B cell (primary cell): ENCODE measurements at places on chromosomes 7 and 10. TPM values are rescaled to one million over a fixed set of nuclear protein-coding genes. Genes with fewer than 3 reads are reported as not detected.

DNA sequence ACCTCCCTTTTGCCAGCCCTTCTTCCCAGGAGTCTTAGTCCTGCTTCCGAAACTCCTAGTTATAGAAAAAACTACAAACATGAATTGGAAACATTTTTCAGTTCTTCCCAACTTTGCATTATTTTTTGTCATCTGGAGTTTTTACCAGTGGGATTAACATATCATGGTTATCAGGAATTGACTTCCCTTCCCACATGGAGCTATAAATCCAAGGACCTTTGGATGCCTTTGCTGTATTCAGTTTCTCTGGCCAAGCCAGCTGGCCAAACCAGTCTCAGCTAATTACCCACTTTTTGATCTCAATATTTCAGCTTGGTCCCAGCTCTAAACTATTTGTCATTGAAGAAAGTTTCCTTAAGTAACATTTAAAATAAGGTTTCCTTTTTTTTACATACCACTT lies 570.6 kb downstream of the SORCS1 start:
- H3K4me1 ChIP-seq = no peaks in the 10 kb centered on the region
- no peaks in the 10 kb centered on the region for H3K36me3 ChIP-seq
- H3K4me3 ChIP-seq = no peak overlapping the region
- H3K27ac ChIP-seq = no peak overlapping the region

DNA sequence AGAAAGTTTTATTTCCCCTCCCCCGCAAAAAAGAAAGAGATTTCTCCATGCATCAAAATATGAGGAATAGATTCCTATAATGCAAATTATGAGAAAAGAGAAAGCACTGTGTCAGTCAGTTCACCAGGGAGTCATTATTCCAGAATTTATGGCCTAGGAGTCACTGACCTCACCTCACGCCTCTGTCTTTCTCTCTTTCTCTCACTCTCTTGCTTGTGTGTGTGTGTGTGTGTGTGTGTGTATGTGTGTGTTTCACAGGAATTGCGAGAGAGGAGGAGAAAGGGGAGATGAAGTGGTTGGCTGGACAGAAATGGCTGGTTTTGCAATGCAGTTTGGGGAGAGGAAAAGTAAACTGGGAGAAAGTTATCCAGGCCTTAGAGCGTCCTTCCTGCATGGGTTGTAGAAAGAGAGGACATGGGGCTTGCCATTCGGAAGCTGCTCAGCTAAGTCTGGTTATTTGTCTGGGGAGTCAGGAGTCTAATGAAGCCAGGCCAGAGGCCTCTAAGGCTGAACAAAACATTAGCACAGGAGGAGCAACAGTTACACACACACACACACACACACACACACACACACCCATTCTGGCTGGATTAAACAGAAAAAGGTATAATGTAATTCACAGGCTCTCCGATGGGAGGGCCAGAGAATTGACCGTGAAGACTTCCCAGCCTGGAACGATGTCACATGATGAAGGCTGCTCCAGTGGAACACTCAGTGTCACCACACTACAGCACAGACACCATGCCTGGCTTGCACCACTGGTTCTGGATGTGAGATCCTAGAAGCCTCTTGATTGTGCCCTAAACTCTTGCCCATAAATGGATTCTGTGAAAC lies 12.8 kb upstream of the FFAR4 start:
- DNase-seq = no peak
- H3K27me3 ChIP-seq = peaks cover 3% of the 10 kb centered on the region
- H3K4me3 ChIP-seq = no peak overlapping the region
- no peak overlapping the region for H3K27ac ChIP-seq
- no peaks in the 10 kb centered on the region for H3K36me3 ChIP-seq

- H3K4me1 ChIP-seq = no peaks in the 10 kb centered on the region
- no peaks in the 10 kb centered on the region for H3K36me3 ChIP-seq
- no peak for DNase-seq
- H3K27ac ChIP-seq = no peak overlapping the region
- no peak overlapping the region for H3K4me3 ChIP-seq
These were observed 792.9 kb upstream of the GHITM start for GRCh38 chr10:83346266-83346910.

- no peak for DNase-seq
- H3K27me3 ChIP-seq = peaks cover 3% of the 10 kb centered on the region
- H3K36me3 ChIP-seq = no peaks in the 10 kb centered on the region
- no peak overlapping the region for H3K27ac ChIP-seq
These were observed 113.3 kb downstream of the EBF3 start for GRCh38 chr10:129850790-129851189.

DNA sequence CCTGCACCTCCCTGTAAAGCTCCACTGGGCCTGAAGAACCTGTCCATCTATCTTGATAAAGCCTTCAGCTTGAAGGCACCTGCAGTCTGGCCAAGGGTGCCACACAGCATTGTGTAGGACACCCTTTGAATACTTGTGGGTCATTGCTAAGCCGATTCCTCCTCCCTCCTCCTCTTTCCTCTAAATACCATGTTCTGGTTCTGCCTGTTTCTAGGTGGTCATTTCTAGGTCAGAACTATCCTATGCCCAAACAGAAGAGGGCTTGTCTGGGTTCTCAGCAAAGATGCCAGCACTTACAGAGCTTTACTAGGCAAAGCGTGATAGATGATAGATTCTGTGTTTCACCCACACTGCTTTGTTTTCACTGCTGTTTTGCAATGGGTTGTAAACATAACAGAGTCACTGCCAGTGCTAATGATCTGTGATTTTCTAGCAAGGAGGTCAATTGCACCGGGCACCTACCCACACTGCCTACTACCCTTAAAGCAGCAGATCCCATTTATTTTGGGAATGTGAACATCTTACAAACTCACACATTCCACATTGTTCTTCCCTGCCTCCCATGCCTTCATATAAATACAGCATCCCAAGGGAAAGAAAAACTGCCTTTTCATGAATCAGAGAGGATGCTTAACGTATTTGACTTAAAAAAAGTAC lies 279.1 kb upstream of the PITRM1 start:
- no peak overlapping the region for H3K4me3 ChIP-seq
- H3K27me3 ChIP-seq = no peaks in the 10 kb centered on the region
- no peaks in the 10 kb centered on the region for H3K36me3 ChIP-seq
- H3K27ac ChIP-seq = no peak overlapping the region
- DNase-seq = no peak
- H3K4me1 ChIP-seq = peaks cover 14% of the 10 kb centered on the region

- no peak overlapping the region for H3K27ac ChIP-seq
- H3K4me3 ChIP-seq = no peak overlapping the region
- peaks cover 3% of the 10 kb centered on the region for H3K36me3 ChIP-seq
- H3K27me3 ChIP-seq = no peaks in the 10 kb centered on the region
- DNase-seq = no peak
- H3K4me1 ChIP-seq = no peaks in the 10 kb centered on the region
These were observed 113.9 kb downstream of the CYTH3 start for GRCh38 chr7:6158424-6159096.

GRCh38 chr10:67297637-67298181 lies 371.9 kb downstream of the LRRTM3 start:
- no peaks in the 10 kb centered on the region for H3K36me3 ChIP-seq
- H3K27me3 ChIP-seq = no peaks in the 10 kb centered on the region
- H3K4me3 ChIP-seq = no peak overlapping the region
- no peaks in the 10 kb centered on the region for H3K4me1 ChIP-seq

DNA sequence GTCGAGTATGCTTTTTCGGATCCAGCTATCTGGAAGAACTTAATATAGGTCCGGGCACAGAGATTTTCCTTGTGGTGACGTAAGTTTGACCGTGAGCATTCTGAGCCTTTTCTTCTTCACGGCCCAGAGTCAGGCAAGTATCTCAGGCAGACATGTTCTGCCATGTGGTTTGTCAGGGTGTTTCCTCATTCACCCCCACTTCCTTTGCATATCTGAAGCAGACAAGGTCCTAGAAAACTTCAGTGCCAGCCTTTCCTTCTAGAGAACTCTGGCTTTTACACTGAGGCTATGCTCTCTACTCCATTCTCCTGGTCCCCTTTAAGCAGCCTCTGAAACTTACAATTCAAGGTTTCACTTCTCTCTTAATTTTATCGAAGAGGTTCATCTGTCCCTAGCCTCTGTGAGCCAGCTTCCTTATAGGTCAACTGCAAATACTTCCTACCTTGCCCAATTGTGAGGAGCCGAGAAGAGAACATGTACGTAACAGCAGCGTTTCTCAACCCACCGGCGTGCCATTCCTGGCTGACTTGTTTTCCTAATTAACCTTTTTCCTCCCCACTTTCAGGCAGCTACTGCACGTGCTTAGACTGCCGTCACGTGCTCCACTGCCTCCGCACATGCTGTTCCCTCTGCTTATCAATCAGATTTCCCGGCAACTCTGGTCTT lies 47.3 kb downstream of the CDCA7L start:
- peak overlapping the region; percentile 78 for H3K27ac ChIP-seq
- peak overlapping the region; percentile 39 for H3K4me3 ChIP-seq
- no peaks in the 10 kb centered on the region for H3K27me3 ChIP-seq

- H3K27ac ChIP-seq = no peak overlapping the region
- H3K4me1 ChIP-seq = no peaks in the 10 kb centered on the region
- H3K4me3 ChIP-seq = no peak overlapping the region
- H3K36me3 ChIP-seq = no peaks in the 10 kb centered on the region
- no peak for DNase-seq
These were observed 10.2 kb downstream of the TSPAN15 start for GRCh38 chr10:69461243-69462025.

- no peaks in the 10 kb centered on the region for H3K36me3 ChIP-seq
- H3K4me3 ChIP-seq = no peak overlapping the region
- H3K27ac ChIP-seq = no peak overlapping the region
- H3K4me1 ChIP-seq = peaks cover 6% of the 10 kb centered on the region
These were observed 159.5 kb downstream of the CPEB3 start for GRCh38 chr10:92131275-92131820.

- H3K27ac ChIP-seq = no peak overlapping the region
- no peaks in the 10 kb centered on the region for H3K27me3 ChIP-seq
- no peaks in the 10 kb centered on the region for H3K4me1 ChIP-seq
These were observed 60.5 kb downstream of the BICC1 start for GRCh38 chr10:58573144-58573543.

DNA sequence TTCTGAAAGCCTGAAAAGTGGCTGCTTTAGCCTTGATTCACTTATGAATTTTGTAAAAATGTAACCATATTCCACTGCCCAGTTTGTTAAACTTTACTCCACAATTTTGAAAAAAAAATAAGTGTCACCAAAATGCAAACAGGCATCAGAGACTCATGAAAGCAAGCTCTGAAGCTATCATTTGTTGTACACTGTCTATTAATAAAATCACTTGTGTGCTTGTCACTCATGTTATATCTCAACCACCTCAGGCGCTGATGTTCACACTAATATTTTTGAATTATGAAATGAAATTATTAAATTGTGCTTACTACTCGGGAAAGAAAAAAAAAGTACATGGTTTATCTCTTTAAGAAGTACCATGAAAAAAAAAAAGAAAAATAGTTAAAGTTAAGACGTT lies 34.5 kb upstream of the DKK1 start:
- H3K4me3 ChIP-seq = no peak overlapping the region
- no peak overlapping the region for H3K27ac ChIP-seq
- H3K27me3 ChIP-seq = no peaks in the 10 kb centered on the region
- no peaks in the 10 kb centered on the region for H3K36me3 ChIP-seq
- no peak for DNase-seq
- H3K4me1 ChIP-seq = peaks cover 4% of the 10 kb centered on the region

GRCh38 chr10:132163278-132163765 lies 23.4 kb upstream of the DPYSL4 start:
- DNase-seq = peak; percentile 28
- peaks cover 3% of the 10 kb centered on the region for H3K27me3 ChIP-seq
- no peaks in the 10 kb centered on the region for H3K36me3 ChIP-seq
- H3K4me1 ChIP-seq = peaks cover 8% of the 10 kb centered on the region
- H3K27ac ChIP-seq = no peak overlapping the region

GRCh38 chr7:129144095-129144833 lies at the start of gene TSPAN33:
Gene TSPAN33 (plus strand): TSS chr7:129144707. CDS start chr7:129144981, 274 bp downstream.
- peak within 1 kb of the TSS; percentile 93 for H3K4me3 ChIP-seq
- peak; percentile 78 for DNase-seq
- H3K4me1 ChIP-seq = peaks cover 44% of the 10 kb centered on the region
- H3K27ac ChIP-seq = peak within 1 kb of the TSS; percentile 97

- H3K27ac ChIP-seq = peak overlapping the region; percentile 97
- peak overlapping the region; percentile 65 for H3K4me3 ChIP-seq
- DNase-seq = no peak
These were observed 92.6 kb downstream of the SPAG6 start for GRCh38 chr10:22437620-22438588.

DNA sequence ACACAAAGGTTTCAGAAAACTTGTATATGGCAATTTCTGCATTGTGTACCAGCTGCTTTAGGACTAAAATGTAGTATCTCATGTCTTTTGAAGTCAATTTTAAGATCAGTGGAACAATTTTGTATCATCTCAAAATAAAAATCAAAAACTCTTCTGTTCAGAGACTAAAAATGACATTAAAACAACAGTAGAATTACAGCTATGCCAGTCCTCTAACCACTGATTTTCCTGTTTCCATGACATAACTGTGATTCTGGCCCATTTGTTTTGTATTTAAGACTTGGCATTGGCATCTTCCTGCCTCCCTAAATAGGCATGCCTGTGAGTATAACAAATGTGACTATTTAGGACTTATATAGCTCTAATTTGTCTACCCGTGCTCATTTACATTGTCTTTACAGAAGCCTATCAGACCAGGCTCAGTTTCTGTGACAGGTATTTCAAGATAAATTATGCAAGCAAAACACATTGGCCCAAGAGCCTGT lies 29.1 kb upstream of the VPS41 start:
- no peaks in the 10 kb centered on the region for H3K27me3 ChIP-seq
- no peaks in the 10 kb centered on the region for H3K36me3 ChIP-seq
- no peak overlapping the region for H3K27ac ChIP-seq

GRCh38 chr10:10845185-10845584 lies 172.5 kb upstream of the CELF2 start:
- no peak for DNase-seq
- H3K27me3 ChIP-seq = peaks cover 3% of the 10 kb centered on the region
- no peaks in the 10 kb centered on the region for H3K36me3 ChIP-seq
- no peak overlapping the region for H3K4me3 ChIP-seq

DNA sequence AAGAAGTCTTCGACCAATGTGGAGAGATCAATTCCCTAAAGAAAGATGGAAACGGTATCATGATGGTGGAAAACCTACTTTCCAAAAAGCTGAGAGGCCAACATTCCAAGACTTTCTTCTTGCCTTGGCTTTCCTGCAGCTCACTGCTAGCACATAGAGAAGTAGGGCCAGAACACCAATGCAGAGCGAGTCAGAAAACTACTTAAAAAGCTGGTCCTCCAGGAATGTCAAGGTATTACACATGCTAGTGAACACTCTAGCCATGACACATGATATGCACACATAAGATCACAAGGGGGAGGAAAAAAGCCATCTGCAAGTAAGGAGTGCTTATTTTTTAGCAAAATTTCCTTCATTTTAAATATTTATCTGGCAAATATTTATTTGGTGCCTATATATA lies 22.7 kb downstream of the GPAM start:
- no peak for DNase-seq
- no peak overlapping the region for H3K27ac ChIP-seq
- no peak overlapping the region for H3K4me3 ChIP-seq
- no peaks in the 10 kb centered on the region for H3K4me1 ChIP-seq

Gene ZKSCAN5
- total RNA-seq = 10.9 and 11.7 TPM in 2 replicates

Gene OR2A1
- total RNA-seq = not detected in 2 replicates

Gene PLCE1
- total RNA-seq = not detected in 2 replicates

Gene SPDYE11
- not detected in 2 replicates for total RNA-seq

Gene LMTK2
- total RNA-seq = 13.1 and 16.7 TPM in 2 replicates

Gene CELF2
- total RNA-seq = 112 and 114 TPM in 2 replicates

Gene STEAP1
- total RNA-seq = 0.32 TPM in 1 of 2 replicates, not detected in the other

Gene PPP1R17
- 0.20 TPM in 1 of 2 replicates, not detected in the other for total RNA-seq

Gene CTAGE15
- total RNA-seq = not detected in 2 replicates

Gene DGKB
- not detected in 2 replicates for total RNA-seq
